ENCODE measurements at places on chromosomes 5 and 9.

DNA sequence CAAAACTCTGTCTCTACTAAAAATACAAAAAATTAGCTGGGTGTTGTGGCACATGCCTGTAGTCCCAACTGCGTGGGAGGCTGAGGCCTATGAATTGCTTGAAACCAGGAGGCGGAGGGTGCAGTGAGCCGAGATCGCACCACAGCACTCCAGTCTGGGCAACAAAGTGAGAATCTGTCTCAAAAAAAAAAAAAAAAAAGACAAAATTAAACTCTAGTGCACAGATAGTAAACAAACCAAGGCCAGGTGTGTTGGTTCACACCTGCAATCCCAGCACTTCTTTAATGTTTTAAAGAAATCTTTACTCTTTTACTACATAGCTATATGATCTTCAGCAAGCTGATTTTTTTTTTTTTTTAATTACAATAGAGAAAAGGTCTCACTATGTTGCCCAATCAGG, 8.4 kb downstream of the ZCCHC10 start:
- DNase-seq: no peak

DNA sequence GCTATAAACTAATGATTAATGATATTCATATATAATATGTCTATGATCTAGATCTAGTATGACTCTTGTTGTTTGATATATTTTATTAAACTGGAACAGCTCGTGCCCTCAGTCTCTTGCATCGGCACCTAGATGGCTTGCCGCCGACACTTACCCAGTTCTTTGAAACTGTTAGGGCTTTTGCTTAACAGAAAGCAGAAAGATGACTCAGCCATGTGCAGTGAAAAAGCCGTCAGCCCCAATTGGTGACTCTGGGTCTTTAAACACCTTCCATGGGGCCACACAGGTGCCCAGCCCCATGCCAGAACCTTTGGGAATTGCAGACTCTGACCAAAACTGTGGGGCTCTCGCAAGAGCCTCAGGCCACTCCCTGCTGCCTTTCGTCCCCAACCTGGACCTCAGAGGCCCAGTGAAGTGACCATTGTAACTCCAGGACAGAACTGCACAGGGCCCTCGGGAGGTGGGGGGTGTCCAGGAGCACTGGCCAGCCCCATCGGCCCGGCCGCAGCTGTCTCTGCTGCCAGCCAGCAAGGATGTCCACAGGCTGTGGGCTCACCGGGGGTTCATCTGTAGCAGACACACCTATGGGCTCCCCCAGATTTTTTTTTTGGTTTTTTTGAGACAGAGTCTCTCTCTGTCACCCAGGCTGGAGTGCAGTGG, 7.8 kb downstream of the LCN10 start:
- DNase-seq: no peak

DNA sequence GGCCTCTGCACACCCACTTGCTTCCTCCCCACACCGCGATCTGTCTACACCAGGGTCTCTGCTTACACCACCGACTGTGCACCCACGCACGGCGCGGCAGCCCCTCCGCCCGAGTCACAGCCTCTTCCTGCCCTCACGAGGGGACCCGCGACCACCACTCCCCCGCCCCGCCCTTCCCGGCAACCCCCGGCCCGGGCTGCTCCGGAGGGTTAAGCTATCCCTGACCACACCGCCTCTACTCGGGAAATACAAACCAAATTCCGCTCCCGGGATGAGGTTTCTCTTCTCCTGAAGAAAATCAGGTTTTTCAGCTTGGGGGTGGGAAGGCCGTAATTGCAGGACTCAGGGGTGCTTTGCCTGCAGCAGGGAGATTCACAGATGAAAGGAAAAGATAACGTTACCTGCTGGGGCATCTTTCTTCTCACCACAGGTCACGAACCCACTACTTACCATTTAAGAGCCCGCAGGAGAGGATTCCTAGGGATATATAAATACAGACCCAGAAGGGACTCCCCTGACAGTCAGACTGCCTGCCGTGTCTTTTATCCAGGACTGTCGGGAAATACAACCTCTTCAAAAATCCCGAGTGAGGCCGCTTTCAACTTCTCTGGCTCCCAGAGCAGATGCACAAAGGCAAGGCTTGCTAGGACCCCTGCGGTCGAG, 63.5 kb downstream of the ROR2 start:
- DNase-seq: no peak

GRCh38 chr9:95155220-95155619, 162.3 kb downstream of the FANCC start:
- no peak for DNase-seq

GRCh38 chr5:173247510-173247909, 12.5 kb upstream of the NKX2-5 start:
- DNase-seq: no peak

GRCh38 chr9:23783509-23783908, 42.5 kb downstream of the ELAVL2 start:
- DNase-seq: no peak

- DNase-seq: no peak
These were observed 143.9 kb upstream of the ZNF366 start for GRCh38 chr5:72651109-72651508.

DNA sequence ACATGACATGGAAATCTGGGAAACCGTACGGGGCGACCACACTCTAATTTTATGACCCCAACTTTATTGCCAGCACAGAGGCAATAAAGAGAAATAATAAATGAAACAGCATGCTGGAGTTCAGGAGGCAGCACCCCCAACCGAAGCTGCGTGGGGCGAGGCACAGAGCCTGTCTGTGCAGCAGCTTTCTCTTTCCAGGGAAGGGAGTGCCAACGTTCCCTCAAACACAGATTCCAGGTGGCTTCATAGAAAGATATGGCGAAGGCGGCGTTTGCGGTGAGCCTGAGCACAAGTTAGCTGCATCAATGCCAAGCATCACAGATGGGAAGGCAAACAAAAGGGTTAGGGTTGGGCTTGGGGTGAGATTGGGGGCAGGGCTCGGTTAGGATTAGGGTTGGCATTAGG, 114.8 kb downstream of the HSD17B3 start:
- no peak for DNase-seq

DNA sequence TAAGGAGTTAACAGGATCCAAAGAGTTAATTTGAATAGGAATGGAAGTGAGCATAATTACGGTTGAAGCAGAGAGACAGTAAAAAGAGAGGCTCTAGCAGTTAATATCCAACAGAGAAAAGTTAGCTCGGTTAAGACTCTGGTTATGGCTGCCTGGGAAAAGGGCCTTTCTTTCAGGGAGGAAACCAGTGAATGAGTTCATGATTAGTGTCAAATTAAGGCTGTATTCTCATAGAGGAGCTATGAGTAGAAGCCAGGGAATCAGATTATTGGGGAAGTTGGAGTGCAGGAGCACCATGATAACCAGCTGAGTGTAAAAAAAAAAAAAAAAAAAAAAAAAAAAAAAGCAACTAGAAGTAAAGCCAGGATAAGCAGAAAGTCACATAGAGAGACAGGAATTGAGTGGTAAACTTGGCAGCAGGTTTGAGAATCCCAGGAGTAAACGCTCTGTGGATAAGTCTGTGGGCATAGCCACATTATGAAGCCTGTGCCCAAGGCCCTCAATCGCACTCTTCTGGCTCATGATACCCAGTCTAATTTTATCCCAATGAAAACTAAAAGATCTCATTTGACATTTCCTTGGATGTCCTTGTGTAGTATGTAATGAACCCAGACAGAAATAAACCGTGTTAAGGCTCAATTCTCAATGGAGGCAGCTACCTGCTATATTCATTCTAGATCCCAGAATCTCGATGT, 372.6 kb upstream of the MPDZ start:
- DNase-seq: no peak

DNA sequence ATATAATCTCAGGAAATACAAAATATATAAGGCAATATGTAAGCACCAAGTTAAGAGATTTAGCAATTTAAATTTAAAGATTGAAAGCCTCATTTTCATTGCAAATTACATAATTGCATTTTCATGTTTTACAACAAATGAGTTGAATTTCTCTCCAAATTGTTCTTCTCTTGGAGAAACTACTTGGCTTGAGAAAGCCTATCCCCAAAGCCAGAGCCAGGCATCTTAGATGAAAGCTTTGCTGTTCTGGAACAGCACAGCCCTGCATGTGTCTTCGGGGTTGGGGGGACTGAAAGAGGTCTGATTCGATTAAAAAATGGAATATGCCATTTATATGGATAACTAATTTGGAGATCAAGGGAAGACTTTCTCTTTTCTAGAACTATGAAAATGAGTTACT, 212.0 kb downstream of the PARP8 start:
- no peak for DNase-seq

- no peak for DNase-seq
These were observed 496.3 kb upstream of the GRIA1 start for GRCh38 chr5:152994033-152994680.

DNA sequence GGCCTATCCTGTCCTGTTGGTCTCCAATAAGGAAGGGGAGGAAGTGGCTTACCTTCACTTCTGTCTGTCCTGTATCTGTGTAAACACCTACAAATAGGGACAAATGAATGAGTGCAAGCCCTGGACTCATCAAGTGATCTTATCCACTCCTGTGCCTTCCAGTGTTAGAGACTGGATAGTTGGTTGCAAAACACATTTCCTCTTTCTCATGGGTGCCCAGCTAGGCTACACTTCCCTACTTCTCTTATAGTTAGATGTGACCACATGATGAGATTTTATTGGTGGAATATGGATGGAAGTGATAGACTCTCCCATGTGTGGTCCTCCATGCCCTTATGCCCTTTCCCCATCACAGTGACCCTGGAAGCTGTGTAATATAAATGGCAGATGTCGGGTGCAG, 16.9 kb upstream of the PFDN1 start:
- no peak for DNase-seq

DNA sequence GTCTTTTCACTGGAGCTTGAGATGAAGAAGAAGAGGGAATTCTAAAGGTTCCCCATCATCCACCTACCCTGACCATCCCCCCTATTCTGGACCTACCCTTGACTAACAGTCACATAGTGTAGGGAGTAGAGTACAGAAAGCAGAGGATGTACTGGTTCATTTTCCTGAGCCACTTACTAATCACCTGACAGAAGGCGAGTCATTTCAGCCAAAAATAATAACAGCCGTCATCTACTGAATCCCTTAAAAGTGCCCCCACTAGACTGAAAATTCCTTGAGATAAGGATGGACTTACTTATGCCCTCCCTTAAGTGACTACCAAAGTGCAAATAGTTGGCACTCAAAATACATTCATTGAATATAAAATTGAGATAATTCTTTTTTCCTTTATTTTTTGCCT, 112.2 kb downstream of the FOXD1 start:
- DNase-seq: no peak

DNA sequence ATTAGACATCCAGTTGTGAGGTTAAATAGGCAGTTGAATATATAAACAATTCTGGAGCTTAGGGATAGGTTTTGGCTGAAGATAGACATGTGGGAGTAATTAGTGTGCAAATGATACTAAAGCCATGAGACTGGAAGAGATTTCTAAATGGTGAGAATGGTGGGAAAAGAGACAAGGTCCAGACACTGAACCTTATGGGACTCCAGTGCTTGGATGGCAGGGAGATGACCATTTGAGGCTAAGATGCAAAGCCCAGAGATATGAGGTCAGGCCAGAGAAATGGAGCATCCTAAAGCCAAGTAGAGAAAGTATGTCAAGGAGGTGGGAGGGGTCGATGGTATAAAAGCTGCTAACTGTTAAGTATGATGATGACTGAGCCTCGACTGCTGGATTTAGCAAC, 115.6 kb downstream of the SEMA5A start:
- no peak for DNase-seq

- no peak for DNase-seq
These were observed 14.5 kb upstream of the RLN1 start for GRCh38 chr9:5354184-5354583.

DNA sequence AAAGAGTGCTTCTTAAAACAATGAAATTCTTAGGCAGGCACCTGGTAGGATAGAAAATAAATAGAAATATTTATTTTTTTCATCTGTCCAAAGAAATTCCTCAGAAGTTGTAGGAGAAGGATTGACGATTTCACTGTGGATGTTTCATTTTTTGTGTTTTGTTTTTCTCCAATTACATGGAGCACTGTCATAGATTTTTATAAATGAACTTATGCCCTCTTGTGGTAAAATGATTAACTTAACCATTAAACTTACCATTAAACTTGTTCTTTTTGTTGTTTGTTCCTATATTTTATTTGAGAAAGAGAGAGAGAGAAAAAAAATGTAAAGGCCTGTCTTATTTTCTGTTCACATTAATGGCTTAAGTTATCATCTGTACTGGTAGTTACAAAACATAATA, 339.2 kb downstream of the PRR16 start:
- no peak for DNase-seq

- no peak for DNase-seq
These were observed 76.8 kb downstream of the LMX1B start for GRCh38 chr9:126690431-126691051.

- DNase-seq: no peak
These were observed 420.9 kb upstream of the SGCD start for GRCh38 chr5:155906046-155906445.

DNA sequence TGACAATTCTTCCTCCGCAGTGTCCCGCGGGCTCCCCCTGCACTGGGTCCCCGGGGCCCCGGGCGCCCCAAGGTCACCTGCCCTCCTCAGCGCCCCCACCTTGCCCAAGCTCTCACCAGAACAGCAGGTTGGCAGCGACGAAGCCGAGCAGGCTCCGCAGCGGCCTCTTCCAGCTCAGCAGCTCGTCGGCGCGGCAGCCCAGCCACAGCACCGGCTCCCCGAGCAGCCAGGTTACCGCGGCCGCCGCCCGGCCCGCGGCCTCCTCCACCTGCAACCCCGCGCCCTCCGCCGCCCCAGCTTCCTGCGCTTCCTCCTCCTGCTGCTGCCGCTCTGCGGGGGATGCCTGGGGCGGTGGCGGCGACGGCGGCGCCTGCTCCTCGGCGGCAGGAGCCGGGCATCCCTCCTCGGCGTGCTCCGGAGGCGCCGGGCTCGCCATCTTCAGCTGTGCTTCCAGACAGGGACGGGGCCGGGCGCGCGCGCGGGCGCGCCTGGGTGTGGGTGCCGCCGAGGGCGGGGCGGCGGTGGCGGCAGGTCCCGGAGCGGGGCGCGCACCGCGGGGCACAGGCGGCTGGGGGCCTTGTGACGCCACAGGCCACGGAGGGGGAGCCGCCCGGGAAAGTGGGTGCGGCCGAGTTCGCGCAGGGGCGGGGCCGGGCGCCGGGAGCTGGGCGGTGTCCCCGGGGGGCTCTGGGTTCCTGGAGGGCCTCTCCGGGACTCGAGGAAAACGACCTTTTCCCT, at the start of gene RETREG1:
RETREG1 (minus strand) TSS at position 462 of the 738 bp plus-strand sequence; CDS start at position 436, 26 bp downstream.
- peak; percentile 71 for DNase-seq
